Fibroblast of skin of scalp (primary cell): ENCODE measurements at places on chromosomes 12 and 14.

GRCh38 chr12:94872007-94872653, 131.4 kb downstream of the NDUFA12 start:
- no peak for DNase-seq

DNA sequence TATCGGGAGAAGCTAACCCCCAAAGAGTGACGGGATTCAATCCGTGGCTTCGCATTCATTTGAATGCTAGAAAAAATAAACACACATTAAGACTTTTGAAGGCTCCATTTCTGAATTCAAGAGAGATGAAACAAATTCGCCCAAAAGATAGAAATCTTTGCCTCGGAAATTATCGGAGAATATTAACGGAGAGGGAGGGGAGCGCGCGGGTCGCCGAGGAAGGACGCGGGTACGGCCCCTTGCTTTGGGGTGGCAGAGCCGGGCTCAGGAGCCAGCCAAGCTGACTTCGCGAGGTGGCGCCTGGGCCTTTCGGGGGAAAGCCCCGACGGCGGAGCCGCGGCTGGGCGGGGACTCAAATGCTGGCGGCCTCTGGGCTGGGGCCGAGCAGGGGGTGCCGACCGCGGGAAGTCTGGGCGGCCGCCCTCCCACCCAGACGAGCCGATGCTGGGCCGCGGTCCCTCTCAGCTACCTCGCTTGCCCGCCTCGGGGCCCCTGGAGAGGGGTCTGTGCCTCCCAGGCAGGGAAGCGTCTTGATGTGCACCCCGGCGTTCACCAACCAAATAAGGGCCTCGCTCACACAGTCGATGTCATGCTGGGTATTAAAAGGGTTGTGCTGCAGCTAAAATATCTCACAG, 14.7 kb downstream of the NKX2-1 start:
- DNase-seq: no peak

DNA sequence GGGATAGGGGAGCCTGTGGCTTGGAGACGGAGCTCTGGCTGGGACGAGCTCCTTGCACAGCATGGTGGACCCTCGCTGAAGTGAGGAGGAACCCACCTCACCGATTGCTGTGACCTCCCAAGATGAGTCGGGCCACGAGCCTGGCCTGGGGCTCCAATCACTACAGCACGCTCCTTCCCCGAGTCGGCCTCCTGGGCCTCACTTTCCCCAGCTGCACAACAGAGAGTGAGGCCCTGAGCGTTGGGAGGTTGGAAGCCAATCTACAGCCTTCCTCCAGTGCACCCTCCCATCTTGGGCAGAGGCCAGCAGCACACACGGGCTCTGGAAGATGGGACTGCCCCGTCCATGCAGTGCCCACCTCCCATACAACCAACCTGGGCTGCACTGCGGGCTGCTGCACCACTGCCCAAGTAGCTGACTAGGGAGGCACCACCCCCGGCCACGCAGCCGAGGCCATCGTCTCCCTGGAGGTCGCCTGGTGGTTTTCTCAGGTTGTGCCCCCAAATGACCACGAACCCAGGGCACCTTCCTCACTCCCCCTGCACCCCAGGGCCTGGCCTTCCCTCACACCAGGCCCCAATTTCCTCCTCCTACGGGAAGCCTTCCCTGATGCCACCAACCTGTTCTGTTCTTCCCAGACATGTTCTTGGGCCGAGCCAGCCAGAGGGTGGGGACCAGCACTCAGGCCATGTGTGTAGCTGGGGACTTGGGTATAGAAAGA, 152.3 kb upstream of the C14orf180 start:
- DNase-seq: no peak

DNA sequence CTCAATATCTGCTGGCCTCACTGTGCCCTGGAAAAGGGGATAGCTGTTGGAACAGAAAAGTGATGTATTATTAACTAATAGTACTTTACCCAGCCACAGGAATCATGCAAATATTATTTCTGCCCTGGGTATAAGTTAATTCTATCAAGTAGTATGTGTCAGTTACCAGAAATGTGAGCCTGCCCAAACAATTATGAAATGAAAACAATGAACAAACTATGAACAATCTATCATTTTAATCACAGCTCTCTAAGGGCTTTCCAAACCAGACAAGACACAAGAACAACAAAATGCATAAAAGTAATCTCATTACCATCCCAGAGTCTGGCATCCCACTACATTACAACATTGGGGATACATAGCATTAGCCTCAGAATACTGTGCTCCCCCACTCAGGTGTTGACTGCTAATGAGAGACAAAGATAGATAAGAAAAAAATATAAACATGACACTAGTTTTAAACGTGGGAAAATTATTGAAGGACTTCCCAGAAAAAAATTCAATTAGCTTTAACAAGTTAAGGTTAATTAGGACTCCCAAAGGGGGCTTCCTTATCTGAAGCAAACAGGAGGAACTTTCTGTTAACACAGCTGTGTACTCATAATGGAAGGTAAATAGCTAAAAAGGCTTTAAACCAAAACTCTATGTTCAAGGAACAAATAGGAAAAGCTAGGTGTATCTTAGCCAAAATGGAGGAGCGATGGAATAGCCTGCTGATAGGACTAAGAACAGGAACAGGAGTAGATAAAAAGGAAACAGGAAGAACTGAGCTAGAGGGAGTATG, 3.3 kb downstream of the DCAF5 start:
- peak; percentile 46 for DNase-seq

DNA sequence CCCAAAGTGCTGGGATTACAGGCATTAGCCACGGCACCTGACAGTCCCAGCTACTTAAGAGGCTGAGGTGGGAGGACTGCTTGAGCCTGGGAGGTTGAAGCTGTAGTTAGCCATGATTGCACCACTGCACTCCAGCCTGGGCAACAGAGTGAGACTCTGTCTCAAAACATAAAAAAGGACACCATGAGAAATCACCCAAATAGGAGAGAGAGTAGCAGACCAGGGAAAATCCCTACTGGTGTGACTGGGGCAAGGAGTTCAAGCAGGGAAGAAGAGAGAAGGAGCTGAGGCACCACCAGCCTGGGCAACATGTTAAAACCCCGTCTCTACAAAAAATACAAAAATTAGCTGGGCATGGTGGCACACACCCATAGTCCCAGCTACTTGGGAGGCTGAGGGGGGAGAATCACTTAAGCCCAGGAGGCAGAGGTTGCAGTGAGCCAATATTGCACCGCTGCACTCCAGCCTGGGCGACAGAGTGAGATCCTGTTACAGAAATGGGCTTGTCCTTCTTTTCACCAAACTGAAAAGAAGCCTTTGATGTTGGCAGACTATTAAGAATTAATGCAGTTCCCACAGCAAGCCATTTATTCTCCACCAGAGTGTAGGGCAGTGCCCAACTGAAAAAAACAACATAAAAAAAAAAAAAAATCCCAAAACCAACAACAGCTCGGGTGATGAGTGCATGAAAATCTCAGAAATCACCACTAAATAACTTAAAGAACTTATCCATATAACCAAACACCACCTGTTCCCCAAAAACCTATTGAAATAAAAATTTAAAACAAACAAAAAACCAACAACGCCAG, 4.5 kb upstream of the SRSF9 start:
- DNase-seq: no peak

- no peak for DNase-seq
These were observed 45.6 kb downstream of the PITPNM2 start for GRCh38 chr12:123105211-123105826.
